AG08395 (cell line): ENCODE measurements at places on chromosomes 6 and 20.

DNA sequence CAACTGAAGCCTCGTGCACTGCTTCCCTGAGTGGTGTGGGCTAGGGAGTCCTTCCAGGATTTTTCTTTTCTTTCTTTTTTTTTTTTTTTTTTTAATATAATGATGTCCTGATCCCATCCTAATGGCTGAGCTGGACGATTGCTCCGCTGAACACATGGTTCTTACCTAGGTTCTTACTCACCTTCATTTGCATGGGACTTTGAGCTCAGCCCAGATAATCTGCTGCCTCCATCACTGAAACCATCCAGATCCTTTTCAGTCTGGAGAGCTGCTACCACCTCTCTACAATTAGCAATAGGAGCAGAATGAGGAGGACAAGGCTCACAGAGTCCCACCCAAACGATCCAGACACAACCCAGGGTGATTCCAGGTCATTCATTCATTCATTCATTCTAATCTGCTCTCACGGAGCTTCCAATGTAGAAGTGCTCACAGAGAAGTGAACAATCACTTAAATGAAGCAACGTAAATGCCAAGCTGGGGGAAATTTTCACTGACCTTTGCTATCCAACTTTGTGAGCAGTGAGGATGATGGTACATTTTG, 246.3 kb upstream of the RREB1 start:
- DNase-seq: no peak

- no peak for DNase-seq
Measured at GRCh38 chr6:64083261-64083660, 447.7 kb downstream of the PHF3 start.

GRCh38 chr20:6583134-6583738, 184.2 kb upstream of the BMP2 start:
- peak; percentile 68 for DNase-seq

DNA sequence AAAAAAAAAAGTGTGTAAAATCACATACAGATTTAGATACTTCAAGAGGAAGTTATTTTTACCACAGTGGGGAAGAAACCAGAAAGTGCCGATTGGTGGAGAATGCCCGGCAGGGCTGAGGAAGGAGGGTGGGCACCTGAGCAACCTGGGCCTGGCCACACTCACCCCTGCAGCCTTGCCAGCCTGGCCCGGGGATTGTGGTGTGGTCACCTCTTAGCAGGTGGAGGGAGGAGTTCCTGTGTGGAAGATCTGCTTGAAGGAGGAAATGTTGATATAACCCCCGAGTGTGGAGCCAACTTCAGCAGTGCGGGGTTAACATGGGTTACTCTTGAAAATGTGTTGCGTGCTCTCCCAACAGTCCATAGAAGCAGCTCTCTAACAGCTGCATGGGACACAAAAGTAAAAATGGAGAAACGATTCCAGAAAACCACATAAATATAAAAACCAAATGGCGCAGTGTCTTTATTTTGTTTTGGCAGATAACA, 14.7 kb downstream of the UST start:
- no peak for DNase-seq

GRCh38 chr6:20416567-20417345, 15.1 kb downstream of the E2F3 start:
- DNase-seq: no peak

DNA sequence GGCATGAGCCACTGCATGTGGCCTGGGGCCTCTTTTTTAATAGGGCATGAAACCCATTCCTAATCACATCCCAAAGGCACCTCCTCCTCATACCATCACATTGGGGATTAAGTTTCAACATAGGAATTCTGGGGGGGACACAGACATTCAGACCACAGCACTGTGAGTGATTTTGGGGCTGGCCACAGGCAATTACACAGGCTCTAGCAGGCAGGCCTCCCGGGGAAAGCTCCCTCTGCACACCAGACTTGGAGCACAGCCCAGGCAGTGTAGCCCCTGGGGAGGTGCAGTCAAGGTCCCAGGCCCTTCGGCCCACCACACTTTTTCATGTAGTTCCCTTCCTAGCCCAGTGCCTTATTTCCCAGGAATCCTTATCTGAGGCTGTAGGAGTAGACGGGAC, 5.5 kb downstream of the SFT2D1 start:
- DNase-seq: no peak

GRCh38 chr6:49730251-49730650, 13.9 kb downstream of the CRISP3 start:
- DNase-seq: no peak

- no peak for DNase-seq
Measured at GRCh38 chr6:81812401-81812800, 59.9 kb upstream of the TENT5A start.

GRCh38 chr6:170201361-170201760, 89.5 kb downstream of the DLL1 start:
- DNase-seq: no peak

- DNase-seq: no peak
Measured at GRCh38 chr6:170134031-170134470, 156.8 kb downstream of the DLL1 start.

DNA sequence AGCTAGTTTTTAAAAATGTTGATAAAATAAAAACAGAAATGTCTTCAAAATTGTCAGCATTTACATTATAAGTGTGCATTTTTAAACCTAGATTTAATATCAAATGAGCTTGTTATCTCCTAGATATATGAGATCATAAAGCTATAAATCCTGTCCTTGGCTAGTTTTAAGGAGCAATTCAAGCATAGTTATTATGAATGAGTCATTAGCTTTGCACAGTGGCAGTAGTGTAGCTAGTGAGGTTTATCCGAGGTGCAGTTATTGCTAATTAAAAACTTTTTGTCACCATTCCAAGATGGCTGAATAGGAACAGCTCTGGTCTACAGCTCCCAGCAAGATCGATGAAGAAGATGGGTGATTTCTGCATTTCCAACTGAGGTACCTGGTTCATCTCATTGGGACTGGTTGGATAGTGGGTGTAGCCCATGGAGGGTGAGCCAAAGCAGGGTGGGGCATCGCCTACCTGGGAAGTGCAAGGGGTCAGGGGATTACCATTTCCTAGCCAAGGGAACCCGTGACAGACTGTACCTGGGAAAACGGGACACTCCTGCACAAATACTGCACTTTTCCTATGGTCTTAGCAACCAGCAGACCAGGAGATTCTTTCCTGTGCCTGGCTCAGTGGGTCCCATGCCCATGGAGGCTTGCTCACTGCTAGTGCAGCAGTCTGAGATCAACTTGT, 108.8 kb upstream of the SYNCRIP start:
- no peak for DNase-seq

DNA sequence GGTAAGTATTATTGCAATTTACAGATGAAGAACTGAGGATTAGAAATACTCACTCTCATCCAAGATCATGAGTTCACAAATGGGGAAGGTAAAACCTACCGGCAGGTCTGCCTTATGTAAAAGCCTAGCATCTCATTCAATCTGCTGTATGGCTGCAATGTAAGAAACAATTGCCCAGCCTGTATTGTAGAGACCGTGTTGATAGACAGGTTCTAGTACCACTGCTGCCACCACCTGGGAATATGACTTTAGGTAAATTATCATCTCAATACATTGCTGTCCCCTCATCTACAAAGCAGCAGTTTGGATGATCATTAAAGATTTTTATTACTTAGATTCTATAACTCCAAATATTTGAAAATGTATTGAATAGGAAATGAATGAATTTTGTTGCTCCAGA, 23.3 kb upstream of the ARHGAP18 start:
- DNase-seq: no peak

DNA sequence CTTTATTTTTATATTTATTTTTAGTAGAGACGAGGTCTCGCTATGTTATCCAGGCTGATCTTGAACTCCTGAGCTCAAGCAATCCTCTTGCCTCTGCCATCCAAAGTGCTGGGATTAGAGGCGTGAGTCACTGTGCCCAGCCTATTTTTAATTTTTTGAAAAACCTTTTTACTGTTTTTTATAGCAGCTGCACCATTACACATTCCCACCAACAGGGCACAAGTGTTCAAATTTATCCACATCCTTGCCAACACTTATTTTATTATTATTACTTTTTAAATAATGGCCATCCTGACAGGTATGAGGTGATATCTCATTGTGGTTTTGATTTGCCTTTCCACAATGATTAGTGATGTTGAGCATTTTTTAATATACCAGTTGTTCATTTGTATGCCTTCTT, 42.5 kb downstream of the PACSIN1 start:
- no peak for DNase-seq

DNA sequence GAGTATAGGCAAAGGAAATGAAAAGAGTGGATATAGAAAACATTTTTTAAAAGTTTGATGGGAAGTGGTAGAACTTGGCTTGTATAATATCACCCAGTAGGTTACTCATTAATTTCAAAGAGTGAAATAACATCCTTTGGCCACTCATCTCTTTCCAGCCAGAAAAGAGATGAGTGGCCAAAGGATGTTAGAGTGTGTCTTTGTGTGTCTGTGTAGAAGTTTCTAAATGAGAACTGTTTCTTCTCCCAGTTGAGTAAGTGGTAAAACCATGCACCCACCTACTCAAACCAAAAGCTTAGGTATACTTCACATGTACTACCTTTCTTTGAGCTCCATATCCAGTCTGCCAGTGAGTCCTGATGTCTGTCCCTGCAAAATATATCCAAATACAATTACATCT, 47.7 kb upstream of the TMEM244 start:
- DNase-seq: no peak

DNA sequence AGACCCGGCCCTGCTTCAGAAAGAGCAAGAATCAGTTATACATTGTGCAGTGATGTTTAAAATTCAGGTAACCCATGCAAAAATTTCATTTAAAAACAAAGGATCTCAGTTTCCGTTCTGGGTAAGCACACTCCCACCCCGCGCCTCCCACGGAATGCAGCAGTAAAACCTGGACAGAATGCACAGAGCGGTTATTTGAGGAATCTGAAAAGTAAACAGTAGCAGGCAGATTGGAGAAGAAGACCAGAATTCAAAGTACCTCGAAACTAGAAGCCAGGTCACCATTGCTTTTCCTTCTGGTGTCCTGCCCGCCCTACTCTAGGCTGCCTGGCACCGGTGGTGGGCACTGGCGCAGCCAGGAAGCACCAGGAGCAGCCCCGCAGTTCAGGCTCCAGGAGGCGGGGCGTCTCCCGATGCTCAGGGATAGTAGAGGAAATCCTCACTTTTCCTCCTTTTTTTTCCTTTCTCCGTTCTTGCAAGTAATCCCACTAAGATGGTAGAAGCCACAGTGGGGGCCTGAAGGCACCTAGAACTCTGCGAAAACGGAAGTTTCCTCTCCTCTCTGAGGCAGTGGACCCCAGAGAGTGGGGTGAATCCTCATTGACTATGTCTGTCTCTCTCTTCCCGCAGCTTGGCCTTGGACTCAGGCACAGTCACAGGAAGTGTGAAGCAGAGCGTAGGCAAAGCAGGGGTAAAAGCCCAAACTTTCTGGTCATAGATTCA, 28.3 kb downstream of the METTL24 start:
- DNase-seq: peak; percentile 25

GRCh38 chr6:109347779-109348178, 34.5 kb downstream of the CD164 start:
- no peak for DNase-seq

GRCh38 chr6:112144145-112144926, 56.9 kb downstream of the FAM229B start:
- peak; percentile 14 for DNase-seq

DNA sequence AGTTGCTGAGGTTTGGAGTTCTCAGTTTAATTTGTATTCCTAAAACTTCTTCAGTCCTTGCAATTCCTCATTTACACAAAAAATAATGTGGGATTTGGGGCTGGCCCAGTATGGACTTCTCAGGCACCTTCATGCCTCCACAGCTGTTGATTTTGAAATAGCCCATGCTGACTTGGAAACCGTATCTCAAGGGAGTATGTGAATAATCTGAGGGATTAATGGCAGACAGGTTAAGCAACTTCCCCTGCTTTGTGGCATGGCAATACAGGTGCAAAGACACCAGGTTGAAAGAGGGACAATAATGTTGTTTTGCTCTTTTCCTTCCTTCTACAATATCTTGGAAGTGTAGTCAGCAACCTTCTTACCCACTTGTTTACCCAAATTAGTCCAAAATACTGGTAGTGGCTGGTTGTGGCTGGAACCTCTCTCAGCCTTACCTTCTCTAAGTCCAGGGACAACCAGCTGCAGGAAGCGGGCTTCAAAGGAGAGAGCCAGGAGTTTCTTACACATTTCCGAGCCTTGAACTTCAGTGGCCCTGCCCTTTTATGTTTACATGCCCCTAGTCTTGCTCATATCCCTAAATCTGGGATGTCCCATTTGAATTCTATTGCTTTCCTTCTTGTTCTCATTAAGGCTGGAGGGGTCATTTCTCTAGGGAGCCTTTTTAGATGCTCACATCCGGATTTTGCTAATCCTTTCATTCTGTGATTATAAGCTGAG, 44.1 kb upstream of the ADGRF1 start:
- no peak for DNase-seq

DNA sequence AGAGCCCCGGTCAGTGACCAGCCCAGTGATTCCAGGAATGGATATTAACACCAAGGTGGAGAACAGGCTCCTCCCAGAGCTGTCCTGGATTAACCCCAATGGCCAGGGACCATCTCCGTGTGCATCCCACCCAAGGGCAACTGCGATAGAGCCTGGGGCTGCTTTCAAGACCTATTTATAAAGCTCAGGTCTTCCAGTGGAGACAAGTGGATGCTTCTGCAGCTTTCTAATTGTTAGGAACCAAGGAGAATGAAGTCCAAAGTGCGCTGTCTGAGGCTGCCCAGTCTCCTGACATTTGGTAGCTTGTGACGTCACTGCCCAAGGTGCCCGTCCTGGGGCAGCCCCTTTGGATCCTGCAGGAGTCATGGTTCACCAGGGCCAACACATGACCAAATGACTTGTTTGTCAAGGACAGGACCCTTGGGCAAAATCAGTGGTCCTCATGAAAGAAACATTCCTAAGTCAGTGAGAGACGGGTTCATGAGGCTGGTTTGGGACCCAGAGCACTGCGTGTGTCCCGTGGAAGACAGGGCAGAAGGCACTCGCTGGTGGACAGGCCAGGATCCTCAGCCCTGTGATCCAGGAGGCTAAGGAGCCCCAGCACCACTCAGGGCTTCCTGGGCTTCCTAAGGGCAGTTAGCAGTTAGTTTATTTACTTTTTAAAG, 174.9 kb downstream of the ANKRD60 start:
- no peak for DNase-seq

DNA sequence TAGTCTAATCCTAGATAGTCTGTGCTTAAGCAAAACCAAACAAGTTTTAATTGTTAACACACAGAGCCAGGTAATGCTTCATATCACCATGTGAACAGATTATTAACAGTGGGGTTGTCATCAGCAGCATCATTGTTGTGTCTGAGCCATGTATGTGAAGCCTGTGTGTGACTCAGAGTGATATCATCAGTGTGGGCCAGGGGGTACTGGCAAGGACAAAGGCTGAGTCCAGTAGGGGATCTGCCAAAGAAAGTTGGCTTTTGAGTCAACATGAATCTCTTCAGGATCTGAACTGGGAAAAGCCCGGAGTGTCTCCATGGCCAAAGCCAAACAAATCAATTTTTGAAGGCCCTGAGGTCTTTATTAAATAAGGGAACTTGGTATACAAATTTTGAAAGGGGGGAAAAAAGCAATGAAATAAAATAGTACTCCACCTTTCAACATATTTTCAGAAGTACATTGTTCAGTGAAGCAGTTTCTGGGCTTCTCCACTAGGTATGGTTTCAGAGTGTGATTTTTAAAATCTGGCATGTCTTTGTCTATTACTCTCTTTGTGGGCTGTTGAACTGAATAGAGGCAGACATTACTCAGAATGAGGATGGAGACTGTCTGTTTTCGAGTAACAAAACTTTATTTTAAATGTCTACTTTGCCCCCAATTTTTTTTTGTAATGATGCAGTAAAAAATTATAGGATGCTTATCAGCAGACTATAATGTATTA, 444.2 kb upstream of the JAG1 start:
- DNase-seq: peak; percentile 58
